ENCODE measurements at places on chromosomes 13 and 19. TPM values are rescaled to one million over a fixed set of nuclear protein-coding genes. Genes with fewer than 3 reads are reported as not detected.

CYP4F3 gene
- total RNA-seq = 2.0 TPM

GRCh38 chr13:77095288-77095687 lies 68.3 kb upstream of the FBXL3 start:
- H3K36me3 ChIP-seq = no peaks in the 10 kb centered on the region
- H3K4me3 ChIP-seq = no peak overlapping the region
- no peaks in the 10 kb centered on the region for H3K27me3 ChIP-seq
- H3K27ac ChIP-seq = no peak overlapping the region
- no peak for DNase-seq

GRCh38 chr13:105894697-105895096 lies 640.8 kb downstream of the EFNB2 start:
- no peaks in the 10 kb centered on the region for H3K36me3 ChIP-seq
- H3K4me1 ChIP-seq = no peaks in the 10 kb centered on the region
- no peak for DNase-seq
- no peak overlapping the region for H3K4me3 ChIP-seq

NCAN gene
- total RNA-seq = not detected

GRCh38 chr19:3692141-3693024 lies 7.9 kb downstream of the PIP5K1C start:
- no peak for DNase-seq
- H3K36me3 ChIP-seq = no peaks in the 10 kb centered on the region
- H3K4me3 ChIP-seq = no peak overlapping the region
- no peak overlapping the region for H3K27ac ChIP-seq
- peaks cover 6% of the 10 kb centered on the region for H3K4me1 ChIP-seq

DNA sequence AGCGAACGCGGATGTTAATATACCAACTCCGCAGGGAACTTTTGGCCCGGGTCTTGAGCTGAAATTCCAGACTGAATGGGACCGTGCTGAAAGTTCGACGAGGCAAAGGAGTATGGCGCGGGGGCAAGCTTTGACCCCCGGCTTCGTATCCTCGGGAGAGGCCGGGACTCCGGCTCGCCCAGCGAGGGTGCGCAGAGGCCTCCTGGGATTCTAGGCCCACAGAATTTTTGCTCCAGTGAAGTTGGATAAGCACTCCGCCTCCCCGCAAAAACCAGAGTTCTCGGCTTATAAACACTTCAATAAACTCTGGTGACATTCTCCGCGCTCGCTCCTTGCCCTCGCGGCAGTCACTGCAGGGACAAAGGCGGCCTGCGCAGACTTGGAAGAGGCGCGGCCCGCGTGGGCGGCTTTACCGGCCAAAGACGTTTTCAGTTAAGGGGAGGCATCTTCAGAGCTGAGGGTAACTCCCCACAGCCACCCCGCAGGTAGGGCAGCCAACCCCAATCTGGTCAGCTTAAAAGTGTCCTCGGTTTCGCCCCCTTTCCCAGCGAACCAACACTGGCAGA lies 112.6 kb downstream of the KCNRG start:
- no peaks in the 10 kb centered on the region for H3K36me3 ChIP-seq
- H3K27ac ChIP-seq = no peak overlapping the region

- no peaks in the 10 kb centered on the region for H3K27me3 ChIP-seq
- no peaks in the 10 kb centered on the region for H3K4me1 ChIP-seq
Measured at GRCh38 chr13:44564936-44565335, 11.2 kb downstream of the TSC22D1 start.

SBK2 gene
- total RNA-seq = not detected

LGALS14 gene
- not detected for total RNA-seq

IFNL1 gene
- total RNA-seq = not detected

PTH2 gene
- total RNA-seq = not detected

GRCh38 chr13:24250376-24251057 lies 58.9 kb upstream of the C1QTNF9 start:
- no peak overlapping the region for H3K27ac ChIP-seq
- no peaks in the 10 kb centered on the region for H3K27me3 ChIP-seq
- no peaks in the 10 kb centered on the region for H3K4me1 ChIP-seq
- H3K36me3 ChIP-seq = no peaks in the 10 kb centered on the region
- no peak for DNase-seq
- no peak overlapping the region for H3K4me3 ChIP-seq

DNA sequence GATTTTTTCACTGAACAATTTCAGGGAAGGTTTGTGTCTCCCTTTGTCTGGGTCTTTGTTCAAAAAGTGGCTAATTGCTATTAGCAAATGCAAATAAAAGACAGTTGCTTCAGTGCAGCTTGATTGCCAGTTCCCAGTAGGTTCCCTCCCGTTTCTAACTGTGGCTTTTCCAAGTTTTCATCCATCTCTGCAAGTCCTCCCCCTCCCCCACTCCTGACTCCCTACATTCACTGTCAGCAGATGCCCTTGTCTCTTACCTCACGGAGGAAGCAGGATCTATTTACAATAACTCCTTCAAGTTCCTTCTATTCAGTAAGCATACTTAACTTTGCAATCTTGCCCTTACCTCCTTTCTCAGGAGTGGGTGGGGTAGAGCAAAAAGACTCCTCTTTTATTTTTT lies 55.4 kb upstream of the SCEL start:
- no peaks in the 10 kb centered on the region for H3K4me1 ChIP-seq
- no peaks in the 10 kb centered on the region for H3K36me3 ChIP-seq
- no peak for DNase-seq
- H3K27ac ChIP-seq = no peak overlapping the region
- no peak overlapping the region for H3K4me3 ChIP-seq
- H3K27me3 ChIP-seq = no peaks in the 10 kb centered on the region

ZNF471 gene
- 8.8 TPM for total RNA-seq

- no peaks in the 10 kb centered on the region for H3K27me3 ChIP-seq
- DNase-seq = no peak
- H3K27ac ChIP-seq = no peak overlapping the region
- H3K36me3 ChIP-seq = no peaks in the 10 kb centered on the region
Measured at GRCh38 chr19:19956434-19957075, 55.8 kb downstream of the ZNF93 start.

DNA sequence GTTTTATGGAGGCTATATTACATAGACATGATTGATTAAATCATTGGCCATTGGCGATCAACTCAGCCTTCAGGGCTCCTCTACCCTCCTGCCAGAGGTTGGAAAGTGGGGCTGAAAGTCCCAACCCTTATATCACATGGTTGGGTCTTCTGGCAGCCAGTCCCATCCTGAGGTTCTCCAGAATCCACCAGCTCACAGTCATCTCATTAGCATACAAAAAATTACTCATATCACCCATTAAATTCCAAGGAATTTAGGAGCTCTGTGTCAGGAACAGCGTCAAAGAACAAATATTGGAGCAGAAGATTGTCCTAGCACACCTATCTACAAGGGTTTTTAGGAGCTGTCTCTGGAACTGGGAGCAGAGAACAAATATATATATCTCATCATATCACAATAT lies 39.4 kb upstream of the FARP1 start:
- no peak for DNase-seq
- no peak overlapping the region for H3K4me3 ChIP-seq
- no peaks in the 10 kb centered on the region for H3K4me1 ChIP-seq
- no peak overlapping the region for H3K27ac ChIP-seq

- no peaks in the 10 kb centered on the region for H3K36me3 ChIP-seq
- no peak overlapping the region for H3K27ac ChIP-seq
- H3K4me3 ChIP-seq = no peak overlapping the region
- no peak for DNase-seq
Measured at GRCh38 chr13:44365008-44365407, 8.6 kb upstream of the SERP2 start.

ZNF577 gene
- 23.8 TPM for total RNA-seq

DNA sequence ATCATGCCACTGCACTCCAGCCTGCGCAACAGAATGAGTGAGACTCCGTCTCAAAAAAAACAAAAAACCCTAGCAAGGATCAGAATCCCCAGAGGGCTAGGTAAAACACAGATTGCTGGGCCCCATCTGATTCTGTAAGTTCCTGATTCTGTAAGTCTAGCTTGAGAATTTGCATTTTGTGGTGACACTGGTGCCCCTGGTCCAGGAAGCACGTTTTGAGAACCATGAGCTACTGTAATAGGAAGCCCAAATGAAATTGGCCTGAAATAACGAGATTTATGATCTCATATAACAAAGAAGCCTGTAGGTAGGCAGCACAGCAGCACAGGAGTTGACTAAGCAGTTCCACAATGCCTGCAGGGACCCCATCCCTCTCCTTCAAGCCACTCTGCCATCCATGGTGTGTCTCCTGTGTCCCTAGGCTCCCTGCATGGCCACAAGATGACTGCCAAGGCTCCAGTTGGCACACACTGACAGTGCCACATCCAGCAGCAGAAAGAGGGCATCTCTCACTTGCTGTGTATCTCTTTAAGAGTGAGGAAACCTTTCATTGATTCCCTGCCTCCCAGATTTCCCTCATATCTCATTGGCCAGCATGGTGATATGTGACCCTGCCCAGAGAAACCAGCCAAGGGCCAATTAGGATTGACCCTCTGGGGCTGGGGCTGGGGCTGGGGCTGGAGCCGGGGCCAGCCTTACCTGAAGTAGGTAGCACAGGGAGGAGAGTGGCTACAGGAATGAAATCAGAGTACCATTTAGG lies 21.7 kb downstream of the SIPA1L3 start:
- no peaks in the 10 kb centered on the region for H3K36me3 ChIP-seq
- H3K4me1 ChIP-seq = peaks cover 7% of the 10 kb centered on the region
- no peak for DNase-seq
- no peak overlapping the region for H3K4me3 ChIP-seq
- H3K27me3 ChIP-seq = no peaks in the 10 kb centered on the region

KCNK6 gene
- total RNA-seq = 7.3 TPM

DNA sequence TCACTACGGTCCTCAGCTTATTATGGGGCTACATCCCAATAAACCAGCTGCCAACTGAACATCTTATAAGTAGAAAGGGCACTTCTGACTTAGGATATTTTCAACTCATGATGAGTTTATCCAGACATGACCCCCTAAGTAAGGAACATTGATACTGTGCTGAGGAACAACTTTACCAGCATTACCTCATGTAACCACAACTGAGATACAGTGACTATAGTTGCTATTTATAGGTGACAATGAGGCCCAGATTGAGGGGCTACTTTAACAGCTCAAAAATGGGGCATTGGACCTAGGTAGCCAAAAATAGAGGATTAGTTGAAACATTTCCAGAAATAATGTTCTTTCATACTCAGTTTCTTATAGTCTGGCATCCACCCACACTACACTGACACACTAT lies 26.8 kb downstream of the SKA3 start:
- H3K36me3 ChIP-seq = no peaks in the 10 kb centered on the region
- DNase-seq = no peak
- H3K4me1 ChIP-seq = no peaks in the 10 kb centered on the region

FAM98C gene
- 19.9 TPM for total RNA-seq

- no peaks in the 10 kb centered on the region for H3K27me3 ChIP-seq
- no peak overlapping the region for H3K4me3 ChIP-seq
- no peaks in the 10 kb centered on the region for H3K36me3 ChIP-seq
- H3K27ac ChIP-seq = no peak overlapping the region
- no peak for DNase-seq
Measured at GRCh38 chr13:67049744-67050143, 180.4 kb downstream of the PCDH9 start.

DNA sequence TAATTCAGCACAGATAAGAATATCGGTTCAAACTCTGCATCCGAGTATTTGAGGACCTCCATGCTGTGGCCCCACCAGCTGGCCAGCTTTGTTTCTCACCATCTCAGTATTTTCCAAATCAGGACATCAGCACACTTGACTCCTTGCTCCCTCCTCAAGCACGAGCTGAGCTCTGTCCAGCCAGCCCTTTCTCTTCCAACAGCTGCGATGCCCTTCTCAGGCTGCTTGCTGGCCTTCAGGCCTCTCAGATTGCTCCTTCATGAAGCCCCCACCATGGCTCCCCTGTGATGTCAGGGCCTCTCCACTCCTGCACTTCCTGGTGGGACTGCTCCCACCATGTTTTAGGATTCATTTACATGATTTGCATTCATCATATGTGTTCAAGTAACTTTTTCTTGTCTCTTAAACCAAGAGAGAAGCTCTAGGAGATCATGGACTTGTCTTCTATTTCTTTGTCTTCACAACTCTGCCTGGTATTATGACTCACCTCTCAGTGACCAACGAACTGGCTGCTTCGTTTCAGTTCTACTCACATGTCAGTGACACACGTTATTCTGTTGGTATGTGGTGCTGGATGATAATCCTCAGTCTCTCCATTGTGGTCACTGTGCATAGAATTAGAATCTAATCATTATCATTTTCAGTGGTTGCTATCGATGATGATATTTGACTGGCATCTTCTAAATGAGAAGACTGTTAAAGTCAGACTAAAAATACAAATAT lies 471.7 kb downstream of the EFNB2 start:
- H3K4me1 ChIP-seq = no peaks in the 10 kb centered on the region
- H3K36me3 ChIP-seq = no peaks in the 10 kb centered on the region
- H3K27ac ChIP-seq = no peak overlapping the region
- no peak overlapping the region for H3K4me3 ChIP-seq
- H3K27me3 ChIP-seq = no peaks in the 10 kb centered on the region
- no peak for DNase-seq

DNA sequence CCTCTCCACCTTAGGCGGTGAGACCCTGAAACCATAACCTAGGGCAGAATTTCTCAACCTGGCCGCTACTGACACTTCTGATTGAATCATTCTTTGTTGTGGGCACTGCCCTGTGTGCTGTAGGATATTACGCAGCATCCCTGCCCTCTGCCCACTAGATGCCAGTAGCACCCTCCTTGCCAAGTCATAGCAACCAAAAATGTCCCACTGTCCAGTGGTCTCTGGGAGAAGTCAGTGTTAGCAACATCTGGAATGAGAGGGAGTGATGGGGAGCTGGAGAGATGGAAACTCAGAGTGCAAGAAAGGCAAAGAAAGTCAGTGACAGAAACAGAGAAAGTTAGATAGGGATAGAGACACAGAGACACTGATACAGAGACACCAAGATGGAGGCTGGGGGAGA lies 13.6 kb downstream of the KLK4 start:
- peak overlapping the region; percentile 68 for H3K27ac ChIP-seq
- H3K27me3 ChIP-seq = no peaks in the 10 kb centered on the region
- H3K4me3 ChIP-seq = no peak overlapping the region
- DNase-seq = no peak
- no peaks in the 10 kb centered on the region for H3K4me1 ChIP-seq
- no peaks in the 10 kb centered on the region for H3K36me3 ChIP-seq

GRCh38 chr13:45289936-45290563 lies 50.9 kb downstream of the TPT1 start:
- no peaks in the 10 kb centered on the region for H3K36me3 ChIP-seq
- no peak for DNase-seq
- H3K4me3 ChIP-seq = no peak overlapping the region
- H3K27ac ChIP-seq = no peak overlapping the region

DNA sequence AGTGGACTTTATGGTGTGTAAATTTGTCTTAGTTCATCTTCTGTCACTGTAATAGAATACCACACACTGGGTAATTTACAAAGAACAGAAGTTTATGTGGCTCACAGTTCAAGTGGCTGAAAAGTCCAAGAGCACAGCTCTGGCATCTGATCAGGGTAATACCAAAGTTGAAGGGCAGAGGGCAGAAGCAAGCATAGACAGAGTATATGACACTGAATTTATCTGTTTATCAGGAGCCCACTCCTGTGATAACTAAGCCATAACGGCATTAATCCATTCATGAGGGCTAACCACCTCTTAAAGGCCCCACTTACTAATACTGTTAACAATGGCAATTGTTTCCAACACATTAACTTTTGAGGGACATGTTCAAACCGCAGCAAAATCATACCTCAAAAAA lies 4.0 kb upstream of the RFXAP start:
- no peak overlapping the region for H3K27ac ChIP-seq
- no peak overlapping the region for H3K4me3 ChIP-seq
- H3K36me3 ChIP-seq = no peaks in the 10 kb centered on the region
- H3K4me1 ChIP-seq = no peaks in the 10 kb centered on the region
- no peaks in the 10 kb centered on the region for H3K27me3 ChIP-seq

CD70 gene
- not detected for total RNA-seq

NCR1 gene
- 0.34 TPM for total RNA-seq

RFPL4A gene
- 0.80 TPM for total RNA-seq
